Cerebellum (tissue), 4 donors: ENCODE measurements at places on chromosomes 4 and X. TPM values are rescaled to one million over a fixed set of nuclear protein-coding genes. Genes with fewer than 3 reads are reported as not detected.

The STOX2 gene
- total RNA-seq, result 44.2 TPM

The RRAGB gene
- 54.9 TPM for total RNA-seq

The DCAF4L1 gene
- 0.18 TPM for total RNA-seq

The HMGB3 gene
- total RNA-seq, result 35.7 TPM

The PNCK gene
- 21.0 TPM for total RNA-seq

The ANOS1 gene
- 59.7 TPM for total RNA-seq

The AVPR2 gene
- not detected for total RNA-seq

The NPFFR2 gene
- total RNA-seq, result 0.73 TPM

The SHISA3 gene
- total RNA-seq, result 0.18 TPM

The GAB3 gene
- total RNA-seq, result 2.1 TPM

The ZNF157 gene
- 5.4 TPM for total RNA-seq

The VGLL1 gene
- not detected for total RNA-seq

The MAGEC3 gene
- total RNA-seq, result 0.54 TPM

The FGFBP2 gene
- total RNA-seq, result not detected

The XIAP gene
- total RNA-seq, result 48.0 TPM

The UGT8 gene
- 11.3 TPM for total RNA-seq

The TBX22 gene
- 0.18 TPM for total RNA-seq

The CXCL3 gene
- 0.54 TPM for total RNA-seq

The UGT2A1 gene
- not detected for total RNA-seq

The CRMP1 gene
- 278 TPM for total RNA-seq

The KDR gene
- total RNA-seq, result 17.7 TPM

The ANAPC10 gene
- 43.0 TPM for total RNA-seq

The NSUN7 gene
- 5.1 TPM for total RNA-seq

The P2RY4 gene
- total RNA-seq, result 0.54 TPM

The CXorf51A gene
- total RNA-seq, result not detected

The IGFBP7 gene
- 26.9 TPM for total RNA-seq

The P2RY10 gene
- not detected for total RNA-seq

The N4BP2 gene
- total RNA-seq, result 55.8 TPM

The CDX4 gene
- total RNA-seq, result not detected

The SLC39A8 gene
- 8.7 TPM for total RNA-seq

The ATP2B3 gene
- 5.6 TPM for total RNA-seq

The INTU gene
- 50.6 TPM for total RNA-seq

The CENPVL1 gene
- total RNA-seq, result 2.4 TPM

The GYPE gene
- 0.73 TPM for total RNA-seq
